ENCODE measurements at places on chromosomes 1 and 21.

GRCh38 chr1:98287626-98288025 lies 366.8 kb upstream of the DPYD start:
- DNase-seq: no peak

DNA sequence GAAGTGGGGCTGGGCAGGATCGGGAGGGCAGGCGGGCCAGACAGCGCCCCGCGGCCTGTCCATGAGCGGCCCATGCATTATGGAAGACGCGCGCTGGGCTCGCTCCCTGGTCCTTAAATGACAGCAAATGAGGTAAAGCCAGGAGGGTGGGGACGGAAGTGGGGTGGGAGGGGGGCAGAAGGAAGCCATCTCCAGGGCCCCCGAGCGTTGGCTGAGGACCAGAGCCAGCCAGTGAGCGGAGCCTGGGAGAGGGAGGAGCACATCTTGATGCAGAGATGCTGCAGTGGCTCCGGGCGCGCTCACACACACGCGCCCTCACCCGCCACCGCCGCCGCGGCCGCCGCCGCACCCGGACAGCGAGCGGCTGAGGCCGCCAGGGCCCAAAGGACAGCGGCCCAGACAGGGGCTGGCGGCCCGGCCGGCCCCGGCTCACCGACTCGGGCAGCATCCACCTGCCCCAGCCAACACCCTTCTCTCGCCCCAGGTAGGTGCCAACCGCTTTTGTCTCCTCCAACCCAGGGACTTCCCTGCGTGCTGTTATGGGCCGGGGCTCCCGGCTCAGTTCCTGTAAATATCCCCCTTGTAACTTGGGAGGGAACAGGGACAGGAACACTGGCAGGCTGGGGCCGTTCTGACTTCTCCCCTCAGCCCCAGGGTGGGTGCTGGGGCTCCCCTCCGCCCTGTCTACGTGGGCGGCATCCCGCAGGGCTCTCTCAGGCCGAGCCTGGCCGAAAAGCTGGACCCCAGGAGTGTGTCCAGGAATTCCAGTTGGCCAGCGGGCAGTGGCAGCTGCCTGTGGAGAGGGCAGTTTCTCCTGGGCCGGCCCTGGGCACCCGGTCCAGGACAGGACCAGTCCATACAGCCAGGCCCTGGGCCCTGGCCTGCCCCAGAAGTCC lies at the start of gene CNTN2:
CNTN2 (plus strand) TSS at position 302 of the 896 bp plus-strand sequence. CDS start 9,974 bp downstream, outside the sequence.
- no peak for DNase-seq

GRCh38 chr1:40980453-40981121 lies 1.1 kb downstream of the CTPS1 start:
- peak; percentile 74 for DNase-seq

DNA sequence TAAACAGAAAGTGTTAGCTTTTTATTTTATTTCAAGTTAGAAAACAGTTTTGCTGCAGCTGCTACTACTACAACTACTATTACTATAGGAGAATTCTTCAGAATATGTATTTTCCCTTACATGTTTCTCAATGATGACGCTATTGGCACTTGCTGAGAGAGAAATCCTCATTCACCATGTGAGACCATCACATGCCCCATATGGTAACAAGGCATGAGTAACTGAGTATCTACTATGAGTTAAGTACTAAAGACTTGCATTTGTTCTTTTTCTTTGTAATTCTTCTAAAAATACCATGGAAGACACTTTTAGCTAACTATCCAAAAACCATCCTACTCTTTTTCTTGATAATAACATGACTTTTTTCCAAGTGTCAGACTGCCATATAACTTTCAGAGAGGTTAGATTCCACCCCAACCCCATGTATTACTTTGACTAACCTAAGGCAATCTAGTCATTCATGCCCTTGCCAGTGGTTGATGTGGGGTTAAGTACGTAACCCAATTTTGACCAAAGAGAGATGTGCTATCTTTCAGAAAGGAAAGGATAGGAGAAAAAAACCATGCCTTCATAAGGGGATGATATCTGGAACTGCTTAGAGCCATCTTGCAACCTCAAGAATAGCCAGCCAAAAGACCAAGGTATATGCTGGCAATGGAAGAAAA lies 42.9 kb downstream of the COP1 start:
- DNase-seq: peak; percentile 79

DNA sequence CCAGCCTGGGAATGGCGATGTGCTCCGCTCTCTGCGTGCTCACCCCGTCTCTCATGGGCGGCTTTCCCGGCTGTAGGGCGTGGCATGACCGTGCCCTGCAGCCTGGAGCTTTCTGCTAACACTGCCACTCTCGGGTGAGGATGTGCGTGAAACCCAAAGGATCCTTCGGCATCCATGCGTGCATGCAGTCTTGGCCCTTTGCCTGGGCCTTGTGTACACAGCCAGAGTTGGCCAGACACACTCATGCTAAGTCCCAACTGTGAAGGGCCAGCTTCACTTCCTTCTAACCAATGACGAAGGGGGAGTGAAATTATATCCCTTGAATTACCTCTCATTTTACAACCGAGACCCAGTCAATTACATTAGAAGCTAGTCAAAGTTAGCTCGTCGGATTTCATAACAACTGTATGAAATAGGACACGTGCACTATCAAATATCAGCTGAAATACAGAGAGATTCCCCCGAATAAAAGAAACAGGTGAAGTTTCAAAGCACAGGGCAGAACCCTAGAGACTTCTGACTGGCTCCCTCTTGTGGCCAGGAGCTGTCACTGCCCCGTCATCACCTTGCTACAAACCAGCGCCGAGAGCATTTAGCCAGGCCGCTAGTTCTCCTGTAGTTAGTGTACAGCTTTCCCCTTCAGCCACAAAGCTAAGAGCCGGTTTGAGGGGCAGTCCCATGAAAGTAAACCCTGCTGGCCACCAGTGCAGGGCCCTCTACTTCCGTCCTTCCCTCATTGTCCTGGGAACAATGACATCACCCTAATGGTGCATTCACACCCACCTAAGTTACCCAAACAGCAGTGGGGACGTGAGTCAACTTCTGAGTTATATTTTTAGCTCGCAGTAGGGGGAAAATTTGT lies 63.4 kb upstream of the COA6 start:
- peak; percentile 79 for DNase-seq

- DNase-seq: no peak
Observed at GRCh38 chr1:23371987-23372880, 2.6 kb upstream of the ZNF436 start.

GRCh38 chr1:1861339-1861730 lies 29.6 kb downstream of the GNB1 start:
- no peak for DNase-seq

DNA sequence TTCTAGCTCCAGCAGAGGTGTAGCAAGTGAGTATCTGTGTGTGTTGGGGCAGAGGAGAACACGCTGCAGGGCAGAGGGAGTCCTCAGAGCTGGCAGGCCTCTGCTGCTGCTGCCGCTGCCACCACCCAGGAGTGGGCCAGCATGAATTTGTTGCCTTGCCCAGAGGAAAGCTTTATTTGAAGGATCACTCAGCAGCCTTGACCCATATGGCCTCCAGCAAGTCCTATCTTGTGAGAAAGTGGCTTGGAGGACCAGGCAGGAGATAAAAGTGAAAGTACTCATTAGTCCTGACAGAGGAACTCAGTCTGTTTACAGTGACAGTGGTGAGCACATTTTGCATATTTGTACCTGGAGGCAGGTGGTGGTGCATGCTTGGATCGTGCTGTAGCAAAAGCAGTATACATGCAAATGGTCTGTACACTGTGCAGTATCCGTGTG lies 3.1 kb downstream of the TRAF5 start:
- no peak for DNase-seq

GRCh38 chr1:212699104-212699624 lies 476 bp downstream of the BATF3 start:
- peak; percentile 83 for DNase-seq

DNA sequence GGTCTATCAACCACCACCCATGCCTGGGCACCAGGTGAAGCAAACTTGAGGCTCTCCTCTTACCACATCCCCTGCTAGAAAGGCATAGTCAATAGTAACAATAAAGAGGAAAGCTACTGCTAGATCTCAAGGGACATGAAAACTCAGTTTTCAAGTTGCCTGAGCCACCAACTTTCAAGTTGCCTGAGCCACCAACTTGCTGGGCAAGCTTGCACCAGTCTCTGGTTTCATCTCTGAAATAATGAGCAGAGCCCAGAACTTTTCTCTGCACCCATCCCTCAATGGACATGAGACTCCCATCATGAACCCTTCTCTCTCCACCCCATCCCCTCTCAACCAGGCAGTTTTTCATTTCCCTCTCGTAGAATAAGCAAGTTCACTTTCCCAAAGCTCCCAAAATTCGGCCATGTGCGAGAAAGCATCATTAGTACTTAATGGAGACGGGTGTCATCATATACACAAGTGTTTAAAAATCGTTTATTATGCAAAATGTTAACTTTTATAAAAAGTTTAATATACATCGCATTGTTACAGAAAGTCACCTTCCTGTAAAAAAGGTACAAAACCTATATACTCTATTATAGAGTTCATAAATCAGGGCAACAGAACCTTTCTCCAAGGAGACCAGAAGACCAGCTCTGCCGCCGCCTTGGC lies 1.7 kb downstream of the ID3 start:
- DNase-seq: peak; percentile 30

GRCh38 chr1:9241891-9242290 lies 7.3 kb downstream of the H6PD start:
- no peak for DNase-seq

GRCh38 chr1:90510143-90510542 lies 207.0 kb downstream of the BARHL2 start:
- DNase-seq: no peak

DNA sequence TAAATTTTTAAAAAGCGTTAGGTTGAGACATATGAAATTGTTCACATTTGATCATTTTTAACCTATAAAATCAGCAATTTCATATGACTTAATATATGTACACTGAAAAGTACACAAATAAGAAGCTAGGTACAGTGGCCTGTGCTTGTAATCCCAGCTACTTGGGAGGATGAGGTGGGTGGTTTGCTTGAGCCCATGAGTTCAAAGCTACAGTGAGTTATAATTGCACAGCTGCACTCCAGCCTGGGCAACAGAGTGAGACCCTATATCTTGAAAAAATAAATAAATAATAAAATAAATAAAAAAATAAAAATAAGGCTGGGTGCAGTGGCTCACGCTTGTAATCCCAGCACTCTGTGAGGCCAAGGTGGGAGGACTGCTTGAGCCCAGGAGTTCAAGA lies 5.2 kb upstream of the EPB41 start:
- no peak for DNase-seq

GRCh38 chr1:205492201-205492667 lies 12.2 kb upstream of the CDK18 start:
- no peak for DNase-seq

DNA sequence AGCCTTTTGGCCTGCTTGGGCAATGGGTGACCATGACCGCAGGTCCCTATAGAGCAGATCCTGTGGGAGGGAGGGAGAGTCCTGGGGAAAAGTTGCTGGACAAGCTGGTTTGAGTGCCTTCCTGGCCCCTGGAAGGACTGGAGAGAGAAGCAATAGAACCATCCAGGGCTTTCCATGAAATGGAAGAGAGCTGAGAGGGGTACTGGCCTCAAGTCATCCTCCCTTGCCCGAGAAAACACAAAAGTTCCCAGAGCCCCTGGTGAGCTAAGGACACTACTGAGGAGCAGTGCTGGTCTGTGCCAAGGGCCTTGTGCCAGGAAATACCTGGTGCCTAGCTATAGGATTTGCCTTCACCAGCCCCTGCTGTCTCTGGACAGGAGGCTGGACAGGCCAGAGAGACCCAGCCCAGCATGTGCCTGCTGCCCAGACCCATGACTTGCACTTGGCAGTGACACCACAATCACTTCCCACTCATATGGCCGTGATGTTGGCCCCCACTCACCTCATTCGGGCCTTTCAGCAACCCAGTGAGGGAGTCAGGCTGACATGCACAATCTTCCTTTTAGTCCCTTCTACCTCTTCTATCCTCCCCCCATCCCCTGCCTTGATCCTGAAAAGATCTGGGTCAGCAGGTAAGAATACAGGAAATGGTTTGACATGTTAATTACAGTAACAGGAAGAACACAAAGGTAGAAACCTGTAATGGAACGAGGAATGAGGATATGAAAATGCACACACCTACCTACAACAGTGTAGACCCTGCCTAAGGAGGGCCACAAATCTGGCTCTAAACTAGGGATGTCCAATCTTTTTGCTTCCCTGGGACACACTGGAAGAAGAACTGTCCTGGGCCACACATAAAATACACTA lies 7.0 kb downstream of the SH3BP5L start:
- DNase-seq: no peak

DNA sequence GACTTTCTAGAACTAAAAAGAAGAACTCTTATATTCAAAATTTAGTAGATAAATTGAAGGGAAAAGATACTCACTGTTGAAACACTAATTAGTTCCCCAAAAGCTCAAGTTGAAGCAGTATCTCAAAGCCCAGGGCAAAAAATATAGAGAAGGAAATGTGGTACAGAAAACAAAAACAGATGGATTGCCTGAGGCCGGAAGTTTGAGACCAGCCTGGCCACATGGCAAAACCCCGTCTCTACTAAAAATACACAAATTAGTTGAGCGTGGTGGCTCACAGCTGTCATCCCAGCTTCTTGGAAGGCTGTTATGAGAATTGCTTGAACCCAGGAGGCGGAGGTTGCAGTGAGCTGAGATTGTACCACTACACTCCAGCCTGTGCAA lies 36.0 kb downstream of the FAM177B start:
- DNase-seq: peak; percentile 17

DNA sequence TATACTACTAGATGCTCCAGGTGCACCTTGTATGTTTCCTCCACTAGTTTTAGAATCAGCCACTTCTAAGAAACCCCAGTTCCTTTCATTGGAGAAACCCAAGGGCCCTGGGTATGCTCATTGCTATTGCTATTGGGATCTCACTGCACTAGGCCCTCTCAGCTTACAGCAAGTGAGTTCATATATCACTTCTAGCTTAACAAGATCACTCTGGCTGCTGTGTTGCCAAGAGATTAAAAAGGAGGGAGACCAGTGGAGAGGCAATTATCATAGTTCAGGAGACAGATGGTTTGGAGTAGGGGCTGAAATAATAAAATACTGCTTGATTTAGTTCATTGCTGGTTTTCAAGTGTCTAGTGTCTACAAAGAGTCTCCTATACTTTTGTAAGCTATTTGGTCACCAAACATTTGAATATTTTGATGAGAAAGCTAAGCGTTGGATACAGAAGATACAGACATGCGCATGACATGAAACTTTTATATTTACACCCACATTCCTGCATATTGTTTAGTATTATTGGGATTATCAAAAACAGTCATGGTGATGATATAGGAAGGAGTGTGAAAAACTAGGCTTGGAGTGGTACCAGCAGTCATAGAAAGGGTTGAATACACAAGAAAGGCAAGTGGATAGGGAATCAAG lies 671.9 kb downstream of the ADGRL2 start:
- no peak for DNase-seq

DNA sequence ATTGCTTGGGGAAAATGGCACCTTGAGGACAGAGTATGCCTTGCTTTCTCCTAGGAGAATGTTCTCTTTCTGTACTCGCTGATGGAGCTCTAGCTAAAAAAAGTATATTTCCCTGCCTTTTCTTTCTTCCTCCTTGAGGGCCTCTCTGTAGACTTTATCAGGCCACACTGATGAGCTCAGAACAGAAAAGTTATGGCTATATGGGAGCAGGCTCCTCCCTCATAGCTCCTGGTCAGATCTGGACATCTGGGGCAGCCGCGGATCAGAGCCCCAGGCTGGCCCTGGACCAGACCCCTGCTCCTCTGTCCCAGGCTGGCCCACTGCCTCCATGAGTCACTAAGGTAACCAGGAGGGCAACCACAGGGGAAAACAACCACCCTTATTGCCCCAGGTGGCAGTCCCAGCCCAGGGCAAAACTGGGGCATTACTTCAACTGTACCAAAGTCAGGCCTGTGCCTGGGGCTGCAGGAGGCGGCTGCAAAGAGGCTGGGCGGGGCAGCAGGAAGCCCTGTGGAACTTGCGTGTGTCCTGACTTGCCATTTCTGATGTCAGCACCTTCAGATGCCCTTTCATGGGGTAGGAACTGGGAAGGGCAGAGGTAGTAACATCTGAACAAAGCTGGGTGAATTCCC lies 26.3 kb upstream of the ZNF648 start:
- peak; percentile 3 for DNase-seq

Measured in activated CD4-positive, alpha-beta T cell treated with anti-CD3 and anti-CD28 coated beads, Interleukin-2, Interleukin-6, amounts not matched to agents 100 ng/mL and 50 ng/mL, durations not matched to agents 16 hours and 8 hours (primary cell).